ENCODE measurements at places on chromosomes 6 and 20.

DNA sequence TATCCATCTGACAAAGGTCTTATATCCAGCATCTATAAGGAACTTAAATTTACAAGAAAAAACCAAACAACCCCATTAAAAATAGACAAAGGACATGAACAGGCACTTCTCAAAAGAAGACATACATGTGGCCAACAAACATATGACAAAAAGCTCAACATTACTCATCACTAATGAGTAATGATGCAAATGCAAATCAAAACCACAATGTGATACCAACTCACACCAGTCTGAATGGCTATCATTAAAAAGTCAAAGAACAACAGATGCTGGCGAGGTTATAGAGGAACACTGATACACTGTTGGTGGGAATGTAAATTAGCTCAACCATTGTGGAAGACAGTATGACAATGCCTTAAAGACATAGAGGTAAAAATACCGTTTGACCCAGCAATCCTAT, 13.9 kb downstream of the MACROD2 start:
- no peak for DNase-seq

DNA sequence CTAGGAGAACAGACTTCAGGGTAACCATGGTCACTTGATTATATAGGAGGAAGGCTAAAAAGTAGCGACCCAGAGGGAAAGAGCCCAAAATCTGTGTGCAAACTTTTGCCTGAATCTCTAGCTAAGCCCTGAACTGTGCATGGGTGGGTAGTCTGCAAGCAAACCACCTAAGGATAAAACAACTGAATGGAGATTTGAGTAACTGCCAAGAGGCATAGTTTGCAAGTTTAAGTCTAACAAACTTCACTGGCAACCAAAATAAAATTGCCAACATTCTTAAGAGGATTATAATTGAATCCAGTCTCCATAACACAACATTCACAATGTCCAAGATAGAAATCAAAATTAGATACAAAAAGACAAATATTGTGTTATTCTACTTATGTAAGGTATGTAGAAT, 192.0 kb upstream of the PLN start:
- no peak for DNase-seq

- DNase-seq: no peak
These were observed 598.8 kb upstream of the CDH4 start for GRCh38 chr20:60653111-60653845.

GRCh38 chr20:35314816-35315631, 22.8 kb upstream of the FAM83C start:
- DNase-seq: no peak

- DNase-seq: no peak
These were observed 944.7 kb downstream of the PHF3 start for GRCh38 chr6:64580346-64580745.

DNA sequence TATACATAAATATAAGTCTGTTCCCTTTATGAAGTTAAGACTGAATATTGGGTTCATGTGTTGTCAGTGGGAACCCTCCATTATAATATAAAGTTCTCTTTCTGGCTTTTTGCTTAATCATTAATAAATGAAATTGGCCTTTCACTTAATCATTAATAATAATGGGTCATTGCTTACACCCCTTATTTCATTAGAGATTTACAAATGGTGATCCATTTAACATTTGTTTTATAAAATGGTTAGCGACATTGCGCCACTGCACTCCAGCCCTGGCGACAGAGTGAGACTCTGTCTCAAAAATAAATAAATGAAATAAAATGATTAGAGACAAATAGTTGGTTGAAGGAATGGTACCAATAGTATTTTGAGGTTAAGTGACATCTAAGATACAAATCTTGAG, 18.5 kb downstream of the DDX43 start:
- DNase-seq: no peak

- DNase-seq: no peak
These were observed 775 bp downstream of the PFDN4 start for GRCh38 chr20:54208548-54209176.

DNA sequence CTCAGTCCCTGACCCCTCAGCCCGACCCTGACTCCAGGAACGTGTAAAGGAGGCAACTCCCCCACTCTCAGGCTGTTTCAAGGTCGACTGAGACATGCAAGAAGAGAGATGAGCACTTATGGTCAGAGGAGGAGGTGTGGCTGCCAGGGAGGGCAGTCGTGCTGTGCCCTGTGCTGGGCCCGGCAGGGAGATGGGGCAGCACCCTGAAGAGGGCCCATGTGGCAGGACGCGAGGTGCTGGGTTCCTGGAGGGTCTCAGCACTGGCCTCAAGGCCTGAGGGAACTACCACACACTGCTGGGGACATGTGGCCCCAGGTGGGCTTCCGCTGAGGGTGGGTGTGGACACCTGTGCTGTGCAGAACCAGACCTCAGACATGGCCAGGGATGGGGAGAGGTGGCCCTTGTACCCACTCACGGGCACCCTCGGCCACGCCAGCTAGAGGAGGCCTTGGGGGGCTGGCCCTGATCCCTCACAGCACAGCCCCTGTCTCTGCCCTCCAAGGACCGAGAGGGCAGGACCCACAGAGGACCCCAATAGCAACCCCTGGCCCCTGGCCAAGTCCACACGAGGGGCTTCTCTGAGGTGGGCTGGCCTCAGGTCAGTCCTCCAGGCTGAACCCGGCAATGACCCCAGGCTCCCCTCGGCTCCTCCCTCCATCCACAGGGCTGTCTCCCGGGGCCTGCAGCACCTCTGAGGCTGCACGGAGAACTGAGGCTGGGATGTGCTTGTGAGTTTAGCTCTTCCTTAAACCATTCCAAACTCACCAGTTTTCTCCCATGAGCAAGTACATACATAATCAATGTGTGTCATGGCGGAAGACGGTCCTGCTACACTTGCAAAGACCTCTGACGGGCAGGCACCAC, 8.7 kb downstream of the SLC2A4RG start:
- DNase-seq: no peak

GRCh38 chr6:136786658-136787057, 5.6 kb downstream of the MAP3K5 start:
- DNase-seq: no peak

DNA sequence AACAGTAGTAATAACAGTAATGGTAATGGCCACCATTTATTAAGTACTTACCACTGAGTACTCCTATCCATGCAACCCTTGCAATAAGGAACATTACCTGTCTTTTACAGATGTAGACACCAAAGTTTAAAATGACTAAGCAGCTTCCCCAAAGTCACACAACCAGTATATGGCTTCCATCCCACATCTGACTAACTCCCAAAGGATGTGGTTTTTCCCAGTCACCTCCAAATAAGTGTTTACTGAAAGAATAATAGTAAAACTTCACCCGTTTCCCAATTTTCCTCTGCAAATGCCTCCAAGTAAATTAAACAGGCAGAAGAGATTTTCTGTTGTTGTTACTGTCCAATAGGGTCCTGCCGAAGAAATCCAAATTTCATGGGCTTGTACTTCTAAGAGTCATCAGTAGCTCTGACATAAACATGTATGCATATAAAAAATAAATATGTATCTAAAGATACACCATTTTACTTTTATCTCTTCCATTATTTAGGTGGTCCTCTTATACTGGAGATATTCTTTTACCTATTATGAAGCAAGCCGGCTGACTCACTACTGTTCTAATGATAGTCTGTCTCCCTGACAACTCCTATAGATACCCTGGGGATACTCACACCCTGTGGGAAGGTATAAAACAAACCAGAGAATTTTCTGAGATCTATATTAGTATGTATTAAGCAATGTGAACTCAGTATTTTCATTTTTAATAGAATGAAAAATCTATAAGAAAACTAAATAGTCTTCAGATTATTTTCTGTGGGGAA, 77.9 kb upstream of the ID4 start:
- DNase-seq: no peak

DNA sequence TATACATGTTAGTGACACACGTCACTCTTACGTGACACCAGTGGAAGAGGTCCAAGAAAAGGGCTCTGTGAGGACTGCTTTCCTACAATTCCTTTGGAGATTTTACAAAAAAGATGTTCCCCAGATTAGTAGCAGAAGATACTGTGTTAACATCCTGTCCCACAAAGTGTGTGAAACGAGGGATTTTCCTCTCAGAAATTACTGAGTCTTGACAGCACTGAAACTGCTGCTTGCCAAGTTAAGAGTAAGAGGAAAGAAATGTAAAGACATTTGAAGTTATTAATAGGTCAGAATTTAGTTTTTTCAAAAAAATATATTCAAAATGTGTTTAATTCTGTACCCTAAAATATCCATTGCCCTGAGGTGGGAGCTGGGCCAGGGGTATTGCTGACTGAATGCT, 58.8 kb upstream of the MAP7 start:
- no peak for DNase-seq

GRCh38 chr6:163387317-163387716, 27.2 kb upstream of the QKI start:
- DNase-seq: no peak

DNA sequence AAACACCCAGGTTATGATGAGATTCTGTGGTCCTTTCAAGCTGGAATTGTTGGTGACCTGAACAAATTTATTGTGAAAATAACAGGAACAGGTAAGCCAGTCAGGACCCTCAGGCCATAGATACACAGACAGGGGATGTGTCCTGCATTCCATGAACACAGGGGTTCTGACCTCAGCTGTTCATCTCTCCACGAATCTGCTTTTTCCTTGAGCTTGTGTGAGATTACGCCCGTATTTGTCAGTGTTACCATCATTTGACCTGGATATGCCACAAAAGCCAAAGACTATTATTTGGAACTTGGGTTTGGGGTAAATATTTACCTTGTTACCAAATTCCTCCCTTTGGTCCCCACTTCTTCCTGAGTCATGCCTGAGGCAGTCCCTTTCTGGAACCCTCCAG, 288.9 kb downstream of the PREX1 start:
- no peak for DNase-seq

- DNase-seq: no peak
These were observed 446.7 kb downstream of the GJA1 start for GRCh38 chr6:121881974-121882667.

DNA sequence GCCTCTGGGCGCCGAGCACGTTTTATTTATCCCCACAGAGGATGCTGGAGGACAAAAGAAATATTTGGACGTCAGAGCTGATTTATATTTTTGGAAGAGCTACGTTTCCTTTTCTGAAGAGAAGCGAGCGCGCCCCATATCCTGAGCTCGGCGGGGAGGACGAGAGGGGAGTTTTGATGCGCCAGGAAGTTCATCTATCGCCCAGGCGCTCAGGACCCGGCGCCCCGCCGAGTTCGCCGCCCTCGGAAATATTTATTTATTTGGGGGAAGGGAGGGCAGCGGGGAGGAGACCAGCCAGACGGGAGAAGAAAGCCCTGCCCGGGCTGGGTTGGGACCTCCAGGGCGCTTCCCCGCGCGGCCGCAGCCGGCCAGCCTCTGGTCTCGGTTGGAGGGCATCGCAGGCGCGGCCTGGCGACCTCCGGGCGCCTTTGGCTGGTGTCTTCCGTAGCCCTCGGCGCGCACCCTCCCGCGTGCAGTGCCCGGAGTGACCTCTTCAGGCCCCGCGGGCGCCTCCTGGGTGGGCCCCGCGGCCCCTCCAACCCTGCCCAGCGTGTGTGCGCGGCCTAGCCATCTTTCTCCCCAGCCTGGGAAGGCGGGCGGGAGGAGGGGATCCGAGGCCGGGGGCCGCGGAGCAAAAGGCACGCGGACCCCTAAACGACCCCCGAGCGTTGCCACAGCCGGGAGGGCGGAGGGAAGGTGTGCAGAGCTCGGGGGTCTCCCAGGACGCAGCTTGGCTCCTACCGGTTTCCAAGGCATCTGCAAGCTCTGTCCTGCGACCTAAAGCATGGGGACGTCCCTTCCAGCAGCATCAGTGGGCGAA, 5.4 kb upstream of the FOXF2 start:
- DNase-seq: no peak

DNA sequence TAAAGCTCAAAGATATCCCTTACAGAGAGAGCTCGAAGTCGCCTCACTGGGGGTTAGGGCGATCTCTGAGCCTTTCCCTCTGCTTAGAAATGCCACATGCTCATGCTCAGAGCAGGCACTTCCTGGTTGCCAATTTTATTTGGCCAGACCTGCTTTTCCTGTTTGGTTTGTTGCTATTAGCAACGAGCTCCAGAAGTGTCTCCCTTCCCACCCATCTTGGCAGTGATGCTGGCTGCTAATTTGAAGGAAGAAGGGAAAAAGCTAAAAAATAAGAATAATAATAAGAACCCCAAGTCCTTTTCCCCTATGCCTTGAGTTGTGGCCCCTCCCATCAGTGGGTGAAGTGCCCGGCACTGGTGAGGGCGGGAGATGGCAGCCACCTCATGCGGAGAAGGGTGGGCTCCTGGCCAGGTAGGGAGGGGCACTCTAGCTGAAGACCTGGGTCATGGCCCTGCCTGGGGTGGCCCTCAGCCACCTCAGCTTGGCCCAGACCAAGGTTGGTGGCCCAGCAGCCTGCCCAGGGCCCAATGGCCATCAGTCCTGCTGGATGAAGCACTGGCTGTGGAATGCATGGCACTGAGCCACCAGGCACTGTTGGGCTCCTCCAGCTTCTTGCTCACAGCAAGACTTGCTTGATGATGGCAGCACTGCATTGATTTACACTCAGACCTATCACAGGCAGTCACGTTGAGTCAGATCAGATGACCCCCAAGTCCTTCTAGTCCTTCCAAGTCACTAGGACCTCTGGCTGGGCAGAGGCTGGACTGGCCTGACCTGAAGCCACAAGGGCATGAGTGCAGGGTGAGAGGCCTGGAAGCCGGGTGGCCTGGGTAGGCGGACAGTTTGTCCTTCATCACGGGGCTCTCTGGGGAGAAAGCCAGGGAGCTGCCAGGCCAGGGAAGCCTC, 79.0 kb downstream of the SYNJ2 start:
- peak; percentile 41 for DNase-seq

DNA sequence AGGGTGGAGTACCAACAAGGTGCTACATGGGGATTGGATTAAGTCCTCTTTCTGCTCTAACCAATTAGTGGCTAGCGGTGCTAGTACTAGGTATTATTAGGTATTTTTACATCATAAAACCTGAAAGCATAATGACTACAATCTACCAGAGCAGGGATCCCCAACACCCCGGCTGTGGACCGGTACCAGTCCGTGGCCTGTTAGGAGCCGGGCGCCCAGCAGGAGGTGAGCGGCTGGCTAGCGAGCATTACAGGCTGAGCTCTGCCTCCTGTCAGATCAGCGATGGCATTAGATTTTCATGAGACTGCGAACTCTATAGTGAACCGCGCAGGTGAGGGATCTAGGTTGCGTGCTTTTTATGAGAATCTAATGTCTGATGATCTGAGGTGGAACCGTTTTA, 9.1 kb upstream of the CD40 start:
- DNase-seq: no peak

- DNase-seq: no peak
These were observed 25.2 kb downstream of the TRAM2 start for GRCh38 chr6:52551483-52552277.

DNA sequence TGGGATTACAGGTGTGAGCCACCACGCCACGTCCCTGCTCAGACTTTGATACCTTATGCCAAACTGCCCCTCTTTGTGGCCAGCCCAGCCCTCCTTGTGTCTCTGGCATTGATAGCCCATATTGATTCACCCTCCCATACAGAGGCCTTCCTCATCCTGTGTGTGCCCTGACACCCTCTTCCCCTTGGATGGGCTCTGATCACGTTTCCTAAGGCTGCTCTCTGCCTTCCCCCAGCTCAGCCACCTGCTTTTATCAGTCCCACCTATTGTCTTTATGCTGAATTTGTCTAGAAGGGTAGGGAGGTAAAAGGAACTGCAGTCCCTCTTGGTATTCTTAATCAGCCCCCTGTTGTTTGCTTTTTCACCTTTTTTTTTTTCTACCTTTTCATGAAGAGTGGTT, 95.9 kb downstream of the CDKAL1 start:
- DNase-seq: no peak

Data from CD4-positive, alpha-beta T cell treated with Interleukin-4 for 4 hours (primary cell).